ENCODE measurements at places on chromosomes 2 and 18.

DNA sequence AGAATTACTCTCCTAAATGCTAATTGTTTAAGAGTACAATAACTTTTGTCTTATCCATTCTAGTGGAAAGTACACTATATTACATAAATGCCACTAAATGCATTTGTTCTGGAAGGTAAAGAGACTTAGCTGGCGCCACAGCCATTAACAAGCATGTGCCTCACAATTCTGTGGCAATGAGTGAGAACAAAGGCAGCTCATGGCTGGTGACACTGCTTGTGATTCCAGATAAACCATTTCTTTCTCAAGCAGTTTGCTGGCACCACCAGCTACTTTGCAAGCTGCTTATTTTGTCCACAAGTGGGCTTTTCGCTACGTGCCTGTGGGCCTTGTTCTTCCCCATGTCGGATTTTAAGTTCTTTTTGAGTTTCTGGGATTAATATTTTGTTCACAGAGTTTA, 147.6 kb upstream of the SMAD7 start:
- no peak for DNase-seq

DNA sequence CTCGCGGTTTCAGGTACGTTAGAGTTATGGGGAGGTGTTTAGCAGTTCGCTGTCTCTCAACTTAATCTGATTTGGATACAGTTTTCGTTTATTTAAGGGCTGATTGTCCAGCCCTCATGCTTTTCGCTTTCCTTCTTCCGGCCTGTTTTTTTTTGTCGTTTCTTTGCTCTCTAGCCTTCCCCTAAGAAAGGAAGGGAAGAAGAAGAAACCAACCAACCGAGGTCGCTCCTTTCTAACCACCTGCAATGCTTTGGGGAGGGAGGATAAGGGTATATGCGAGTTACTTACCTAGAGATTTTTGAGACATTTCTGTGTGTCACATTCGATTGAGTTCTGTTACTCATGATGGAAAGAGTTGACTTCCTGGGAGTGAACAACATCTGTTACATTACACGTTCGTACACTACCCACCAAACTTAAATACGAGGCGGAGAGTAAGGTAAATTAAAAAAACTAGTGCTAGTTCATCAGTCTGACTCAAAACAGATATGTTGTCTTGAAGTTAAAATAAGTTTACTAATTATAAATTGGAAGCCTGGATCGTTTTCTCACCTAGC, 918 bp downstream of the EIF5B start:
- DNase-seq = no peak

- no peak for DNase-seq
These were observed 464.5 kb downstream of the IRS1 start for GRCh38 chr2:226334981-226335720.

GRCh38 chr2:208595386-208596275, 189.0 kb downstream of the PTH2R start:
- no peak for DNase-seq

DNA sequence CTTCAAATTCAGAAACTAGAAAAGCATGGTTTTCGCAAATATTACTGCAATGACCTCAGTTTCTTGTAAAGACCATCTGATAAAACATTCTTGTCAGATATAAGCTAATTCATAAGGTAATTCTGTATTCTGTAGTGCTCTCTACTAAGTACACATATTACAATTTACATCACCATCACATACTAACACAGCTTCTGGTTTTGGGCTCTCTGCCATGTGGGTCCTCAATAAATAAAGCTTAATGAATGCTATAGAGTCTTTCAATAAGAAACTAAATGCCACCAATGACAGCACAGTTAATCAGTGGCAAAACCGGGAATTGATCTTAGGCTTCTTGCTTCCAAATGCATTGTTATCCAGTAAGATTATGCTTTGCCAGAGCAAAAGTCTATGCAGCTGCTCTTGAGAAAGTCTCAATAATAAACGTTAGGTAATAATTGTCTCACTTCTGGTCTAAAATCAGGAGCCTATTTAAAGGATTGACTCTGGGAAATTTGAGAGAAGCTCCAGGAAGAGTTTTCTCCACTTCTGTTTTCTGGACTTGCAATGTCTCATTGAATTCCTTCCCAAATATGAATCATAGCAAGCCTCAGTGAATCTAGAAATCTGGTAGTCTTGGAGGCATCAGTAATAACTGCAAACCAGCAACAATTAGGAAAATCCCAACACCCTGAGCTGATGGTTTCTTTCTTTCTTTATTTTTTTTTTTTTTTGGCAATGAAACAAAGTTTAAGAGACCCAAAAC, 67.9 kb upstream of the RAPGEF4 start:
- DNase-seq = no peak

GRCh38 chr2:205683502-205684367, 1.4 kb downstream of the NRP2 start:
- DNase-seq = peak; percentile 37

GRCh38 chr2:19868701-19869580, 32.8 kb downstream of the TTC32 start:
- peak; percentile 18 for DNase-seq

GRCh38 chr2:95266781-95267430, 7.3 kb upstream of the PROM2 start:
- DNase-seq = no peak

- DNase-seq = no peak
These were observed 29.0 kb downstream of the TRABD2A start for GRCh38 chr2:84851876-84852275.

DNA sequence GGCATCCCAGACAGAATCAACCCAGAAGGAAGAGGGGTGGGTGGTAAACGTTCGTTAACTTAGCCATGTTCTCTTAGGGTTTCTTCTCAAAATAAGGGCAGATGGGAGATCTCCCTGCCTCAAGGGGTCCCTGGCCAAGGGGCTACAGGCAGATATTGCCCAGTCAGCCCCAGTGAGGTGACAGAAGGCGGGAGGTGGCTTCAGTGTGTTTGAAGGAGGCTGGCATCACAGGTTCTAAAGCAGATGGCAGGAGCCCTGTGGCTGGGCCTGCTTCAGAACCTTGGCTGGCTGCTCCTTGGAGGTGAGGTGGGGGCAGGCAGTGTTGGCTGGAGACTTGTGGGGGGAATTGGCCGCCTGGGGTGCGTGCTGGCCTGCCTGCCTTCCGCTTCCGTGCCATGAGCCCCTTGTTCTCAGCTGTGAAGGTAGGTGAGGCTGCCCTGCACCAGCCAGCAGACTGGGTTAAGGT, 23.5 kb downstream of the HPCAL1 start:
- DNase-seq = peak; percentile 89

GRCh38 chr18:24651434-24651833, 191.0 kb downstream of the HRH4 start:
- no peak for DNase-seq

DNA sequence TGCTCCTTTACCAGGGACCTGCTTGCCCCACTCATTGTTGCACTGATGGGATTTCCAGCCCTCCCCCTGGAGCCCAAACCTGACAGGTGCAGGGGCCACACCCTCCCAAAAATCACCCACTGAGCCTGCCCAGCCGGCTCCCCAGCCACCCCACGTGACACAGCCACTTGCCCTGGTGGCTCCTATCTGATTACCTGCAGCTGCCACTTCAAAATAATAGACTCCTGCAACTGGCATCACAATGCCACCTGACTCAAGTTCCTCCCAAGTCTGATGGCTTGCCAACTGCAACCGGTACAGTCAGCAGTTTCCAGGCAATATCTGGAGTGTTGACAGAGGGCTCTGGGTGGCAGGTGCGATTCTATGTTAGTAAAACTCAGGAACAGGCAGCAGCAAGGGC, 66.2 kb downstream of the CRACDL start:
- no peak for DNase-seq

DNA sequence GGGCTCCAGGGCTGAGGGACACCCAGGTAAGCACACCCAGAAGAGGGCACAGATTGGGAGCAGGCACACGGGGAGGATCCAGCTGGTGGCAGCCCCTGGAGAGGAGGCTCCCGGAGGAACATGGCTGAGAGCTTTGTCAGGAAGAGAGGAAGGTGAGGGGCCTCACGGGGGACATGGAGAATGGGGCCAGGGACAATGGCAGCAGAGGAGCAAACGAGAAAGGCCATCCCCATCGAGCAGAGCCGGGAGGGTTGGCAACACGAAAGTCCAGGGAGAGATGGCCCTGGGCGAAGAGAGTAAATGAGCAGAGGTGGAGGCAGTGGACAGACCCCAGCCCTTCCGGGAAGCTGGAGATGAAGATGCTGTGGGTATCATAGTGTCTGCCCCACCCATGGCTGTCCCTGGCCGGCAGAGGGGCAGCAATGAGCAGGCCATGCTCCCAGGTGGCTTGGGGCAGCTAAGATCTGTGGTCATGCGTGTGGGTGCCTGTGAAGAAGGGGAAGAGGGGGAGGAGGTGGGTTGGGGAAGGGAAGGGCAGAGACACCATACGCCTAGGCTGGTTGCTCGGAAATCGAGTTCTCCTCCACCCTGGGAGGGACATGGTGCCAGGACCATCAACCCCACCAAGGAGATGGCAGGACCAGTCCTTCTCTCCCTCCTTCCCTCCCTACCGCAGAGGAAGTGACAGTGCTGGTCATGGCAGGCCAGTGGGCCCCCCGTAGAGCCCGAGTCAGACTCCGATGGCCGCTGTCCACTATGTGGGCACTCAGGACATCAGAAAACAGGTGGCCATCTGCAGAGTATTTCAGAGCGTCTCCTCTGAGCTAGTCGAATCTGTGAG, 191.7 kb downstream of the NDUFA10 start:
- DNase-seq = no peak

- no peak for DNase-seq
These were observed 23.4 kb downstream of the ZAP70 start for GRCh38 chr2:97736608-97737330.

DNA sequence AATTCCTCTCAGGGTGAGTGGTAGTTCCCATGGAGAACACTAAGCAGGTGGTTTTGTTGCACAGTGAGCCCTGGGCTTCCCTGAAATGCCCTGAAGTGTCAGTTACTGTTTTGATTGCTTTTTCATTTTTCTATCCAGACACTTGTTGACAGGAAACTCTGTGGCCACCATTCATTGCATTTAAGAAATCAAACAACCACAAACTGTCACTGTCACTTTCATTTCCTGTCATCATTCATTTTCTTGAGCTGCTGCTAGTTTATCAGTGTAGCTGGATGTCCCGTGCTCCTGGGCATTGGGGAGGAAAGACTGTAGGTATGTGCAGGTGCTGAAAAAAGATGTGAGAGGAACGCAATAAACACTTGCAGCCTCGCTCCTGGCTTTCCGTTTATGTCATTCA, 891.6 kb upstream of the ZEB2 start:
- no peak for DNase-seq

DNA sequence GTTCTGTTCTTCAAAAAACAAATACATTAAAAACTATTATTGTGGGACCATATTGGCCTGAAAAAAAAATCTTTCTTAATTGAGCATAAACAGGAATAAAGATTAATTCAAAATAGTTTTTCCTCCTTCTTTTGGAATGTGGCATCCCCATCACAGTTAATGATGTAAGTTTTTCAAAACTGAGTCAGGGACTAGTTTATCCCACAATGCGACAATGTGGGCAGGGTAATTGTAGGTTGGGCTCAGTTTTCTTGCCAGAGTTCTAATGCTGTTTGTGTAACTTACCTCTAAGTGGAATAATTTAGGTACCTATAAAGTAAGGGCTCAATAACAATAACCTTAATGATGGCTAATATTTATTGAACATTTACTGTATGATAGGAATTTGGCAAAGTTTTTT, 82.0 kb downstream of the PMS1 start:
- DNase-seq = no peak

DNA sequence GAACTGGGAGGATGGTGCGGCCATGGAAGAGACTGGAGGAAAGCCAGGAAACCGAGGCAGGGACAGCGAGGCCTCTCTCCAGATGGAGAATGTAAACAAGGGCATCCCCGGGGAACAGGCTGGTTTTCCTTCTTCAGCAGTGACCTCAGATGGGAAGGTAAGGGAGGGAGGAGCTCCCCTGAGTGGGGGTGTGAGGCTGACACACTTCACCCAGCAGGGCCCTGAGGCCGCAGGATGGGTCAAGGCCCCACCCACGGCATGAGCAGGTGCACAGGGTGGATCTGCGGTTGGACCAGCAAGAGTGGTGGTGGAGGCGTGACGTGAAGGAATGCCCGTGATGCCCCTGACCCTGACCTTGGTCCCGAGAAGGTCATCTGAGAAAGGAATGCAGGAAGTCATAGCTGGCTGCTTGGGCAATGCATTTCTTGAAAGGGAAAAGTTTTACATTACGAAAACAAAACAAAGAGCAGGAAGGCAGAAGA, 48.1 kb downstream of the ADCY3 start:
- DNase-seq = no peak

GRCh38 chr2:9392898-9393765, 30.2 kb downstream of the ITGB1BP1 start:
- no peak for DNase-seq

GRCh38 chr2:64203858-64204632, 59.8 kb upstream of the PELI1 start:
- DNase-seq = no peak

GRCh38 chr2:184119989-184120800, 478.1 kb upstream of the ZNF804A start:
- DNase-seq = no peak

DNA sequence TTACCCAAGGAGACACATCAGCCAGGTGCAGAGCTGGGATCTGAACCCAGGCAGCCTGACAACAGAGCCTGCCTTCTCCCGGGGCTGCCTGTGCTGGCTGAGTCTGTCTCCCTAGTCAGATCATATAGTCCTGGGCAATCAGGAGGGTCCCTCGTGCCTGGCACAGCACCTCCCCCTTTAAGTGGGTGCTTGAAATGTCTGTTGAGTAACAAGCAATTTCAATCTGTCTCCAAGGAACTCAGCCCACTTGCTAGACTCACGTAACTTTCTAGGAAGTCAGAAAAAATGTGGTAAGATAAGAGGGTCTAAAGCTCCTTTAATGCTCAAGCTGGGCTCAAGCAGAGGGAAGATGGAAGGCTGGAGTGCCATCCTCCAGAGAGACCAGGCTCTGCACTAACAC, 51.9 kb downstream of the REEP1 start:
- no peak for DNase-seq

GRCh38 chr2:23073671-23074070, 311.3 kb upstream of the KLHL29 start:
- no peak for DNase-seq

- no peak for DNase-seq
These were observed 154.3 kb upstream of the LTBP1 start for GRCh38 chr2:32792416-32792815.

DNA sequence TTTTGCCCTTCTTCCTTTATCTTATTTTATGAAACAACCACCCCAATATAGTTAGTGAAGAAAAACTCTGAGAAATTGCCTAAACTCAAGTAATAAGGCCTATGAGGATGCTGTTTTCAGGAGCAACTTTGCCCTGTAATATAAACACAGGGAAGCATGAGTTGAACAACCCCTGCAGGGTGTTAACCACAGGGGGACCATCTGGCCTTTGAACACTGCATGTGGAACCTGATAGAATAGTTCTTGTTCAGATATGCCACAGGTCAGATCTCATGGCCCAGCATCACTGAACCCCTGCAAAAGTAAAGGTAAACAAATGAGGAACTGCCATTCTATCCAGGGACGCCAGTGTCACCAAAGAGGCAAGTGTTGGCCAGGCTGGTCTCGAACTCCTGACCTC, 82.6 kb downstream of the MAPK4 start:
- DNase-seq = no peak

GRCh38 chr2:187302116-187302515, 145.9 kb downstream of the CALCRL start:
- no peak for DNase-seq

Measured in NCI-H524 (cell line).